ENCODE measurements at places on chromosomes 6 and 20. TPM values are rescaled to one million over a fixed set of nuclear protein-coding genes. Genes with fewer than 3 reads are reported as not detected.

Gene SNRNP48
- 11.8 TPM for total RNA-seq

DNA sequence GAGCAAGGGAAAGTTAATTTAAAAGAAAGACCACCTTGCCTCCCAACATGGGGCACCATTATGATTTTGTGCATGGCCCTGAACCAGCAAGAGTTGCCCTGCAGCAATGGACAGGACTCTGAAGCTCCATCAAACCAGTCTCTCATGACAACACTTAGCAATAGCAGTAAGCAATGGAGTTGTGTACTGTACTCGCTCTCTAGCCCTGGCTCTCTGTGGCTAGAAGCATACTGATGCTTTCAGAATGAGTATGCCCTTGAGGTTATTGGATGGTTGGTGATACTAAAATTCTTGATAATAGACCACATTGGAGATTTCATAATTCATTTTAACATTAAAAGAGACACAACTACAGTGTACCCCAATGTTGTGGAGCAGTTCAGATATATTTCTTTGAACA is 23.2 kb upstream of the LMBRD1 start:
- H3K27ac ChIP-seq = no peak overlapping the region
- no peaks in the 10 kb centered on the region for H3K27me3 ChIP-seq
- H3K4me1 ChIP-seq = no peaks in the 10 kb centered on the region
- no peak overlapping the region for H3K4me3 ChIP-seq
- DNase-seq = no peak
- no peaks in the 10 kb centered on the region for H3K36me3 ChIP-seq

Gene ZKSCAN3
- 8.2 TPM for total RNA-seq

Gene ULBP1
- 0.13 TPM for total RNA-seq

Gene TREML2
- total RNA-seq = 0.09 TPM

Gene TMEM217
- total RNA-seq = 0.49 TPM

DNA sequence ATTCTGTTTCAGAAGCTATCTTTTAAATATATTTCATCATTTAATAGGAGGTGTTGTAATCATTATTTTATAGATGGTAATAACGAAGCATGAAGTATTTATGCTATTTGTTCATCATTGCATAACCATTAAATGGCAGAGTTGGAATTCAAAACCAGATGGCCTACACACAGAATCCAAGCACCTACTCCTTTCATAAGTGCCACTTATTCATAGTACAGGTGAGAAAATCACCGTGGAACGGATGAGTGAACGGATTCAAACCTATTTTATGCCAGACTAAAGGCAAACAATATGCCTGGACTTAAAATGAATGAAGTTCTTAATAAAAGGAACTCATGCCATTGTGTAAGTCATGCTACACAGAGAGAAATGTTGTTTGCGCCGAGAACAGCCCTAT is 397.9 kb upstream of the ADGRB3 start:
- H3K27ac ChIP-seq = no peak overlapping the region
- no peaks in the 10 kb centered on the region for H3K27me3 ChIP-seq
- no peak overlapping the region for H3K4me3 ChIP-seq
- H3K4me1 ChIP-seq = no peaks in the 10 kb centered on the region
- no peak for DNase-seq
- no peaks in the 10 kb centered on the region for H3K36me3 ChIP-seq

- peak overlapping the region; percentile 94 for H3K27ac ChIP-seq
- peak overlapping the region; percentile 75 for H3K4me3 ChIP-seq
- peak; percentile 73 for DNase-seq
- peaks cover 14% of the 10 kb centered on the region for H3K4me1 ChIP-seq
- H3K27me3 ChIP-seq = no peaks in the 10 kb centered on the region
- H3K36me3 ChIP-seq = peaks cover 4% of the 10 kb centered on the region
Observed at GRCh38 chr6:89350281-89350966, 2.1 kb downstream of the UBE2J1 start.

- H3K27me3 ChIP-seq = no peaks in the 10 kb centered on the region
- no peak for DNase-seq
- H3K36me3 ChIP-seq = no peaks in the 10 kb centered on the region
- H3K27ac ChIP-seq = no peak overlapping the region
Observed at GRCh38 chr6:135170849-135171248, 10.3 kb upstream of the MYB start.

Gene FILIP1
- total RNA-seq = 48.9 TPM

DNA sequence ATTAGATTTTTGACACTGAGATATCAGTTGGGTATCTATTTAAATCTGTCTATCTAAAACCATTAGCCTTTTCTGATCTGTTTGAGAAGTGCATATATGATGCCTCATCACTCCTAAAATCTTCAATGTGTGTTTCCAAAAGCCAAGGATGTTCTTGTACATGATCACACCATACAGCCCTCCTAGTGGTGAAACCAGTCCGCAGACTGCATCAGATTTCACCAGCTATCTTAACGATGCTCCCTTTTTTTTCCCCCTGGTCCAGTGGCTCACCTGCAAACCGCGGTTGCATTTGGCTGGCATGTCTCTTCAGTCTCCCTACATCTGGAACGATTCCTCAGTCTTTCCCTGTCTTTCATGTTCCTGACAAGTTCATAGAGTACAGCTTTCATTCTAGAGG is 4.0 kb downstream of the KIZ start:
- H3K36me3 ChIP-seq = peaks cover 18% of the 10 kb centered on the region
- no peak for DNase-seq
- no peak overlapping the region for H3K4me3 ChIP-seq
- H3K27ac ChIP-seq = no peak overlapping the region
- no peaks in the 10 kb centered on the region for H3K27me3 ChIP-seq
- peaks cover 5% of the 10 kb centered on the region for H3K4me1 ChIP-seq

Gene PLCB1
- 10.4 TPM for total RNA-seq

GRCh38 chr20:45337367-45338120 is 10.7 kb downstream of the SDC4 start:
- H3K27ac ChIP-seq = peak overlapping the region; percentile 29
- H3K36me3 ChIP-seq = no peaks in the 10 kb centered on the region
- no peak overlapping the region for H3K4me3 ChIP-seq
- no peaks in the 10 kb centered on the region for H3K27me3 ChIP-seq

Gene SAMD3
- 0.71 TPM for total RNA-seq

Gene MYO6
- 4.0 TPM for total RNA-seq

- H3K4me3 ChIP-seq = no peak overlapping the region
- DNase-seq = no peak
- no peaks in the 10 kb centered on the region for H3K4me1 ChIP-seq
- no peaks in the 10 kb centered on the region for H3K36me3 ChIP-seq
- H3K27ac ChIP-seq = no peak overlapping the region
Observed at GRCh38 chr6:110728501-110728900, 86.8 kb downstream of the CDK19 start.

Gene WDR46
- total RNA-seq = 50.1 TPM

DNA sequence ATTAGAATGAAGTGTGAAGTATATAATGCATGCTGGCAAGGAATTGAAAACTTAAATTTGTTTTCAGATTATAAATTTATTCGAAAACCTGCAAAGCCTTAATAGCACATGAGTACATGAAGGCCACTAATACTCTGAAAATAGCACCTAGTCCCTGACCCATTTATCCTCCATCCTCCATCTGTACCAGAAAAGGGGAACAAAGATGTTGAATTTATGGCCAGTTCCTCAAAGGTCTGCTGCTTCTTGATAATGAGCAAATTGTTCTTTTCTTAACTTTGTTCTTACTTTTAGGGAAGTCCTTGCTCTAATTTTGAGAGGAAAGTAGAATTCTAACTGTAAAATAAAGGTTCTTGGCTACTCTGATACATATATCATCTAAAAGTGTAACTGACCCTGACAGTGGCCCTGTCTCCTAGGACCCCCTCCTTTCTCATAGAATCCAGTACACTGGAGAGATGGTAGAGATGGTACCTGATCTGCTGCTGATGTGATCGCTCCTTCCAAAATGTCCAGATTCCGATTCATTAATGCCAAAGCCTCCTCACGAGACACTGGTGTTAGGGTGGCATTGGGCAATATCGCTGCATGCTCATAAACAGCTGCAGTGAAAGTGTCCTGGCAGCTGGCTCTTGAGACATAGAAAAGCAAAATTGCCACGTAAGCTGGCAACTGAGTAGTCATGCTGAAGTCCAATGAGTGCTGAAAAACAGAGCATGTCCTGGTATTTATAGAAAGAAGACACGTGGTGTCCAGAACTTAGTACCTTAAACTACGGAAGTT is at the start of gene VNN1:
Gene VNN1, minus strand, starts transcription at position 704 of the 783 bp plus-strand sequence. Its CDS starts 20 bp downstream, at position 684.
- no peaks in the 10 kb centered on the region for H3K4me1 ChIP-seq
- no peaks in the 10 kb centered on the region for H3K27me3 ChIP-seq
- H3K27ac ChIP-seq = peak within 1 kb of the TSS; percentile 52
- no peaks in the 10 kb centered on the region for H3K36me3 ChIP-seq
- H3K4me3 ChIP-seq = no peak within 1 kb of the TSS
- peak; percentile 73 for DNase-seq

DNA sequence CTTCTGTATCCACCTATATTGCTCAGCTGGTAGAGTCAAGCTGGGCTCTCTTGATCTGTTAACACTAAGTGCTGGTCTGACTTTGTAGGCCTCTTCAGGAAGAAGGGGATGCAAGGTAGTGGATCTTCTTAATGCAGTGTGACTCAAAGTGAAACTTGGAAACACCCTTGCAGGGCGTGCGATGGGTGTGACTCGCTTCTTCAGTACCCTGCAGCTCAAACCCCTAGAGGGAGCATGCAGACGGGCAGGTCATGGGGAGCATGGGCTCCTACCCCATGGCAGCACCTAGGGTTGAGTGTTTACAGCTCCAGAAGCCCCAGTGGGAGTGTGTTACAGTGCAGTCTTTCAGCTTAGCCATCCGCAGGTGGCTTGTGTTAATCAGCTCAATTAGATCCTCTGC is 757 bp upstream of the SAMD3 start:
- H3K4me1 ChIP-seq = no peaks in the 10 kb centered on the region
- no peaks in the 10 kb centered on the region for H3K36me3 ChIP-seq
- H3K4me3 ChIP-seq = no peak overlapping the region
- H3K27ac ChIP-seq = no peak overlapping the region

Gene GPR63
- 2.6 TPM for total RNA-seq

Gene HCK
- 4.9 TPM for total RNA-seq

Gene OPN5
- total RNA-seq = 0.18 TPM

- H3K27me3 ChIP-seq = no peaks in the 10 kb centered on the region
- no peaks in the 10 kb centered on the region for H3K4me1 ChIP-seq
- H3K36me3 ChIP-seq = no peaks in the 10 kb centered on the region
- no peak overlapping the region for H3K27ac ChIP-seq
Observed at GRCh38 chr6:95846652-95847051, 169.1 kb upstream of the FUT9 start.

DNA sequence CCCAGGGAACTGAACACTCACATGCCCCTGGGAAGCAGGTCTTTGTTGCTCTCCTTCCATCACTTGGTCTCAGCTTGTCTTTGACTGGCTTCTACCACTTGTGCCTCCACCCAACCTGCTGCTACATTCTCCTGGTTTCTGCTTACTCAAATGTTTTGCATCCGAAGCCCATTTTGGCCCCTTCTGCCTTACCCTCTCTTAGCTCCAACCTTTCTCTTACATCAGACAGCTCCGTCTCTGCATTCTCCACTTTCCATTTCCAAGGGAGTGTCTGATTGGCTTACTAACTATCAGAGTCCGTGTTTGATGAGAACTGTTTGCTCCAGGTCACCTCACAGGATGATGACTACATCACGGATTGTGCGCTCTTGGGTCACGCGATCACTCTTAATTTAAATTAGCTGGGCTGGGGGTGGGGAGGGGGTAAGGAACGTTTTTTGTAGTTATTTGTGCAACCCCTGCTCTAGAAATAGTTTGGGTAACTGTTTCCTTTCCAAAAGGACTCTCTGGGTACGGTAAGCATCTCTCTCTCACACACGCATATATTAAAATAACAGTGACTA is 844 bp upstream of the ABRACL start:
- no peaks in the 10 kb centered on the region for H3K36me3 ChIP-seq
- H3K27ac ChIP-seq = no peak overlapping the region
- peak overlapping the region; percentile 92 for H3K4me3 ChIP-seq

DNA sequence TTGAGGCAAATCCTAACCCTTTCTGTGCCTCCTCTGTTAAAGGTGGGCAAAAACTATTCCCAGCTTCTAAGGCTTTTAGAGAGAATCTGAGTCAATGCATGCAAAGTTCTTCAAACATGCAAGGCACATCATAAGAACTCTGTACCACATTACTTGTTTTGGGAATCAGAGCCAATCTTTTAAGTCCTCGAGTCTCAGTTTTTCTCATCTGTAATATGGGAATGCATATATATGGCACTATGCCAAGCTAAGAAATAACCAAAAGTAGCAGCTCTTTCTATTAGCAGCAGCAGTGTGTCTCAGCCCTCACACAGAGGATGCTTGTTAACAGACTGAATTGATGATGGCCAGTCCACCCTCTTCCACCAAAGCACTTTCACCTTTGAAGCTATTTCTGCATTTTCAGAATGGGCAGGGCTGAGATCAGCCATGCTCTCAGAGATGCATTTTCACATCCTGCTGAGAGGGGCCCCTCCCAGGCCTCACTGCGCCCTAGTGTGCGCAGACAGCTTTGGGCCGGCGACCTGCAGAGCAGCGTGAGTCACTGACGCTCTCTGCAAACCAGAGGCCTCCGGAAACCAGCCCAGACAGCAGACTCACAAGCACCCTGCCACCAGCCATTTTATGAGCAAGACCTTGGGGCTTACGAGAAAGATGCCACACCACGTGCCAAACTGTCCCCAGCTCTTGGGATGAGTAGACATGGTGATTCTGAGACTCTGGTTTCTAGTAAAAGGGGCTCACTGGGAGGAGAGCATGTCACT is 138.0 kb downstream of the NFATC2 start:
- no peak for DNase-seq
- peaks cover 19% of the 10 kb centered on the region for H3K36me3 ChIP-seq
- H3K4me1 ChIP-seq = peaks cover 2% of the 10 kb centered on the region
- H3K4me3 ChIP-seq = no peak overlapping the region
- no peaks in the 10 kb centered on the region for H3K27me3 ChIP-seq

DNA sequence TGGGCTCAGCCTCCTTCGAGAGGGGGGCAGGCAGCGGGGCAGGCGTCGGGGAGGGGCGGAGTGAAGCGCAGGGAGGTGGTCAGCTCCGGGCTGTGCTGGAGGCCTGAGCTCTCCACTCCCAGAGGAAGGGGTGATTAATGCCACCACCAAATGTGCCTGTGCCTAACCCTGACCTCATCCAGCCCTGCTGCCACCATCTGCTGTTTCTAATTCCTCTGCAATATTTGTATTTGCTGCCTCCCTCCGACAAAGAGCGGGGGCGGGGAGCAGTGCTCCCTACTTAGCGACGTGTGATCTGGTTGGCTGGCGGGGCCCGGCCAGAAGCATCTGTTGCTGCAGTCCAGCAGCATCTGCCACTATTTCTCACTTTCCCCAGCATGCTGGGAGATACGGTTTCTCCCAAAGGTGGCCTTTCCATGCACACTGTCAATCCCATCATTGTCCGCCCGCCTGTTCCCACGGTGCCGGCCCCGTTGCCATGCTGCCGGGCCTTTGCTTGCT is 47.0 kb downstream of the DLL1 start:
- H3K4me1 ChIP-seq = peaks cover 43% of the 10 kb centered on the region
- peak; percentile 77 for DNase-seq
- no peaks in the 10 kb centered on the region for H3K36me3 ChIP-seq
- H3K27me3 ChIP-seq = peaks cover 15% of the 10 kb centered on the region
- peak overlapping the region; percentile 47 for H3K27ac ChIP-seq

DNA sequence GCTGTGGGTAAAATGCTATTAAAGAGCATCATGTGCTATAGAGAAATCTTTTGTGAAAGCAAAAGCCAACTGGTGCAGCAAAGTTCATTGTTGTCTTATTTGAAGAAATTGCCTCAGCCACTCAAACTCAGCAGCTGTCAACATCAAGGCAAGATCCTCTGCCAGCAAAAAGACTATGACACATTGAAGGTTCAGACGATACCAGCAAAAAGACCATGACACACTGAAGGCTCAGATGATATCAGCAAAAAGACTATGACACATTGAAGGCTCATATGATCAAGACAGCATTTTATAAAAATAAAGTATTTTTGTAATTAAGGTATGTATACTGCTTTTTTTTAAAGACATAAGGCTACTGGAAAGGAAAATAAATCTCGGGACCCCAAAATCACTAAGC is 118.4 kb upstream of the RUNX2 start:
- H3K36me3 ChIP-seq = no peaks in the 10 kb centered on the region
- DNase-seq = no peak
- no peak overlapping the region for H3K4me3 ChIP-seq
- H3K4me1 ChIP-seq = no peaks in the 10 kb centered on the region
